Cardiac fibroblast (primary cell): ENCODE measurements at places on chromosomes 16 and 17.

GRCh38 chr17:35170968-35171771 lies 23.0 kb downstream of the SLC35G3 start:
- peak; percentile 56 for DNase-seq

GRCh38 chr17:33689725-33690124 lies 396.6 kb upstream of the ASIC2 start:
- no peak for DNase-seq

GRCh38 chr17:65355246-65355645 lies 206.2 kb downstream of the AXIN2 start:
- peak; percentile 29 for DNase-seq

DNA sequence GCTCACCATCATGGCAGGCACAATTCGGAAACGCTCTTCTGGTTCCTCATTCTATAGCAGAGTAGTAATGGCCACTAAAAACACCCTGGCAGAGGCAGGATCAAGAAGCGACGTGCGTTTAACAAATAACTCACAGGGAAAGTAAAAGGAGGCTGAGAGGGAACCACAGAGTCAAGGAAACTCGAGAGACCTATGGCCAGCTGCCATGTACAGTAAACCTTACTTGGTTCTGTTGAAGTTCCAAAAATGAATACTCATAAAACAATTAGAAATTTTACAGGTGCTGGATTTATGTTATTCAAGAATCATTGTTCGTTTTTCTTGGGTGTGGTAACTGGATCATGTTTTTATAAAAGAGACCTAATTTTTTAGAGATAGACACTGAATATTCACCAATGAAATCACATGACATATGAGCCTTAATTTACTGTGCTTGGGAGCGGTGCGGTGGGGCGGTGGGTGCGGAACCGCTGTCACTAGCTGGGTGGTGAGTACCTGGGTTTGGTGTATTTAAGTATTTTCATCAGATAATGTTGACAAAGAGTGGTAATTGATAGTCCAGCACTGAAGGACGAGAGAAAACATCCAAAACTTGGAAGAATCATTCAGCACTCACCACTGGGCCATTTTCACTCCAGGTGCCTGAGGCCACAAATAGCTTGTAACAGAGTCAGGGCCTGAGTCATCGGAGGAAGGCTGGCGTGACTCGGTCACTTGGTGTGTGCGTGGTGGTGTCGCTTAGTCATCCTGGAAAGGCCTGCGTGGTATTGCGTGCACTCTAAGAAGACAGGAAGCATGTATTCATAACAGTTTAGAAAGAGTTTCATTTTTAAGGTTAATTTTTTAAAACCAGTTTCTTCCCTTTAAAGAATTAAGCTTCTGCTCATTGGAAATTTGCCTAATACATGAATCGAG lies 135.4 kb upstream of the CHMP6 start:
- peak; percentile 89 for DNase-seq

GRCh38 chr16:90035902-90036301 lies 16.6 kb upstream of the DBNDD1 start:
- DNase-seq: no peak

DNA sequence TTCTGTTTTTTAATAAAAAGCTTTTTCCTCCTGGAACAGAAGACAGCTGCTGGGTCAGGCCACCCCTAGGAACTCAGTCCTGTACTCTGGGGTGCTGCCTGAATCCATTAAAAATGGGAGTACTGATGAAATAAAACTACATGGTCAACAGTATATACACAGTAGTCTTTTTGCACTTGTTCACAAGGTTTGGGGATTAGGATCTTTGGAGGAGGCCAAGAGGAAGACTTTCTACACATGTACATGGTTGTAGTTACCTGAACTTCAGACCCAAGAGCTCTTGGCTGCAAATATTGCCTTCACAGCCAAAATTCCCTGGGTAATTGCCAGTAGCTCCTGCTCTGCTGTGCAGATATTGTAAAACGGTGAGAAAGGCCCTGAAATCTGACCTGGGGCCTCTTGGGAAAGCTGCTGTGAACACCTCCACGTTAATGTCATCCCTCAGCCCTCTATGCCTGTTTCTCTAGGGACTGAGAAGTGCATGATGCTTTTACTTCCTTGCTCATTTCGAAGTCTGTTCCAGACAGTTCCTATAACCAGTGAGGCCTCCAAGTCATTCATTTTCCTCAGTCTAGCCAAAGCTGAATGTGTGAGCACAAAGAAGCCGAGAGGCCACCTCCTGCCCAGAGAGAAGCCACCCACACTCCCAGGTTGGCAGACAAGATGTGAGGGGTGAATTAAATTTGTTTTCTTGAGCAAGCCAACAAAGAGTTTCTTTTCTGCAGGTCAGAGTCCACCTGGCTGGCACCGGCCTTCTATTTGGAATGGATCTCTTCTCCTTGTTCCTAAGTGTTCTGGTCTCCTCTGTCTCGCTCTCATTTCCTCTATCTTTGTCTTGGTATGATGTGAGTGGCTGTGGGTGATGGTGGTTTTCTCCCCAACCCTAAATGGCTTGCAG lies 15.9 kb downstream of the ANKRD40 start:
- DNase-seq: peak; percentile 58

- DNase-seq: peak; percentile 61
Measured at GRCh38 chr17:8365143-8365542, 11.4 kb downstream of the KRABD2 start.

- no peak for DNase-seq
Measured at GRCh38 chr17:81290230-81290629, 4.9 kb downstream of the SLC38A10 start.

DNA sequence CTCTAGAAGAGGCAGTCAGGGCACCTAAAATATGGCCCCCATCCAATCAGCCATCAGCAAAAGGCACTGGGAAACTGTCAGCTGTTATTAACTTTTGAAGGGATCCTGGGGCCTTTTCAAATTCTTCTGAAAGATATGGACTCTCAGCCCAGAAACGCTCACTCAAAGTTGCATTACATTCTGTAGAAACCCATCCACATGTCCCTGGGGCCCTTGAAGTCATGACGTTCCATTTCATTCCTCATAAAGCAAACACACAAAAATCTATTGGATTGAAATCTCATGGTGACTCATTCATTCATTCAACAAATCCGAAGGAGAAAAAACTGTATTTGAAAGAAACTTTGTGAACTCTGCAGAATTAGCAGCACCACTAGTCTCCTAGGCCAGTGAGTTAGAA lies 215.3 kb downstream of the C16orf95 start:
- DNase-seq: peak; percentile 70

DNA sequence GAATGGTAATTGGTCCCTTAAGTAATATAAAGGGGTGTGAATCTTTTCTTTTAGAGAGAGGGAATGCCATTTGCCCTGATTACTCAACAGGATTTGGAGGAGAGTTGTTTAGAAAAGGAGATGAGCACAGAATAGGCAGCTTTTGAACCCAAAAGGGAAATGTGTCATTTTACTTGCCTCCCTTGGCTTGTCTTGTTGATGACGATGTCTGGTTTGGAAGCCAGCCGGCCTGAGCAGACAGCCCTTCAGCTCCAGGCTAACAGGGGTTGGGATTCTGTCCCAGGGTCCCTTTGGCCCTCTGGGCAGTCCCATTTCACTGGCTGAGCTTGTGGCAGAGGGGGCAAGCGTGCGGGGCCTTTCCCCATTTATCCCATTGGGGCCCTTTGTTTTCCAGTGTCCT lies 22.3 kb upstream of the PRKAR1A start:
- peak; percentile 40 for DNase-seq

DNA sequence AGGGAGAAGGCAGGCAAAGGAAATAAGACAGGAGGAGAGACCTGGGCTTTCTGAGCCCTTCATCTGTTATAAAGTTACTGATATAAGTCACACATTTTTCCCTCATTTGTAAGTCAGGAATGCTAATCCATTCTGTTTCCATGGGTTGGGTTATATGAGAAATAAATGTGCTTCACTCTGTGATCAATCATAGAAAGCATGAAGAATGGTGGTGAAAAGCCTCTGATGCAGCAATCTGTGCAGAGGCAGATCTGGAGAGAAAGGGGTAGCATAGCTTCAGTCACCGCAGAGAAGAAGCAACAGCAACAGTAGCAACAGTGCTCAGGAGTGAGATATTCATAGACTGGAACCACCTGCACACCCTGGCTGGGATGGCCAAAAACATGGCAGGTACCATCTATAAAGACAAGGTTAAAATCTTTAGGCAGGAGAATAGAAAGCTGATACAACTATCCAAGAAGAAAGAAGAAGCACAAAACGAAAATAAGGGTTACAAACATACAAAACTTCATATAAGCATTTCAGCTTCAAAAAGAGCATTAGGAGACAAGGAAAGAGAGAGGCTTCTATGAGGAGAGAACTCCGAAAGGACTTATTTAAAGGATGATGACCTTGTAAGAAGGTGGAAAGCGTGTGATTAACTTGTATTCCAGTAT lies 41.9 kb downstream of the TMEM100 start:
- DNase-seq: no peak

DNA sequence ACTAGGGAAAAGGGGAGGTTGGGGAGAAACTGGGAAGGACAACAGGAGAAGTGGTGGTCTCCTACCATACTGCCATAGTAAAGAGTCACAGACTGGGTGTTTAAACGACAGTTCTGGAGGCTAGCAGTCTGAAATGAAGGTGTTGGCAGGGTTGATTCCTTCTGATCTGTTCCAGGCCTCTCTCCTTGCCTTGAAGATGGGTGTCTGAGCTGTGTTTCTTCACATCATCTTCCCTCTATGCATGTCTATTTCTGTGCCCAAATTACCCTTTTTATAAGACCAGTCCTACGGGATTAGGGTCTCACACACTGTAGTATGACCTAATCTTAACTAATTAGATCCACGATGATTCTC lies 79.8 kb upstream of the TMEM97 start:
- DNase-seq: no peak

- DNase-seq: no peak
Measured at GRCh38 chr17:78125138-78125913, 3.2 kb downstream of the TMC6 start.

- peak; percentile 62 for DNase-seq
Measured at GRCh38 chr16:47142486-47142820, 1.3 kb downstream of the NETO2 start.

GRCh38 chr17:14925498-14925897 lies 339.6 kb downstream of the PMP22 start:
- no peak for DNase-seq

DNA sequence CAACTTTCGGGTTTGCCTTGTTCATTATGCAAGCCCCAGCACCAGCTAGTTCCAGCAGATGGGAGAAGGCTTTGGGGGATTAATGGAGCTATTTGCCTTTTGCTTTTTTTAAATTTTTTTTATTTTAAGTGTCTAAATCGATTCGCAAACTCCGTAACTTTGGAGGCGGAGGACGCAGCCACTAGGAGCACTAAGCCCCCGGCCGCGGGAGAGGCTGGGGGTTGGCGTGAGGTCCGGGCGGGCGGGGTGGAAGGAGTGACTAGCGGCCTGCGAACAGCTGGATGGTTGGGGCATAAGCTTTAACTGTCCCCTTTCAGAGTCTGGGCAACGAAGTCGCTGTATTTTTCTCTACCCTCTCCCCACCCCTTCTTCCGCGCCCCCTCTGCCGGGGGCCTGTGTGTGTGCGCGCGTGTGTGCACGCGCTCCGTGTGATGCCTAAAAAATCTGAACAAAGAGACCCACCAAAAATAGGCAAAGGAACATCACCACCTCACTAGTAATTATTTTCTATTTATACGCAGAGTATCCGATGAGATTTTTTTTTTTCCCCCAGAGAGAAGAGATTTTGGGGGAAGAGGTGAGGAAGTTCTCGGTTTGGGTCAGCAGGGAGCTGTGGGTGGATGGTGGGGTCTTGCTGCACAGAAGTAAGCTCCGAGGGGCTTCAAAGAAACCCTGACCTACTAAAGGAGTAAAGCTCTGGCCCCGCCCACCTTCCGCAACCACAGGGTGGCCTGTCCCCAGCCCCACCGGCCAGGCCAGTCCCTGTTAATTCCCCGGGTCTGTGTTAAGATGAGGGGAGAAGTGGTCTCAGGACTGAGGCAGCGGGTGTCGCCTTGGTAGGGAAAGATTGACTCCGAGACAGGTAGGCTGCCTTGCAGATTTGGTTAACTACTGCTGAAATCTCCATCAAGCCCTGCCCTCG lies 2.3 kb downstream of the SHISA9 start:
- DNase-seq: no peak

DNA sequence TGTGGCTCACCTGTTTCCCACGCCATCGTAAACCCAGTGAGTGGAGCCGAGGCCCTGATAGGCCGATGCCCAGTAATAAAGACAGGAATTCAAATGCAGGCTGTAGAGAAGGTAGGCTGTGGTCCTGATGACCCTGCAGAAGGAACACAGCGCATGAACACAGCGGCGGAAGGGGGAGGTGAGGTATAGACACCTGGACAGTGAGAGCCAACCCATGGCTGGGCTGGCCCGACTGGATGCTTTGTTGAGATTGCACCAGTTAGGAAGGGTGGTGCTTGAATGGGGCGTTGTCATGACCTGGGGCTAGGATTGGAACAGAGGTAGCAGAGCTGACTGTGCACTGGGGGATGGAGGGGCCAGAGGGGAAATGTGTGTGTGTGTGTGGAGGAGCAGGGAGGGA lies 59.2 kb downstream of the CNGB1 start:
- DNase-seq: no peak

GRCh38 chr16:78297066-78297666 lies 197.7 kb downstream of the WWOX start:
- DNase-seq: no peak

DNA sequence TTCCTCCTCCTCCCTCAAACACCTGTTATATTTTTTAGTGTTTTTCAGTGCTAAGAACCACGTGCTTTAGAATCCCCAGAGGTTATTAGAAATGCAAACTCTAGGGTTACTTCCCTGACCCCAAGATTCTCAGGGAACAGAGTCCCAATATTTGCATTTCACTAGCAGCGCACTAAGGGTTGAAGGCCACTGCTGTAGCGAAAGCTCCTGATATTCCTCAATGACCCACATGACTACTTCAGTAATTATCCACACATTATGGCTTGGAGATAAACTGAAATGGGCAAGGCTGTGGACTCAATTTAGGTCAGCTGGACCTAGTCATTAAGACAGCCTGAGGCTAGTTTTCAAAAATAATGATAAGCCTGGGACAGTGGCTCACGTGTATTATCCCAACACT lies 78.5 kb upstream of the BCAR1 start:
- no peak for DNase-seq

DNA sequence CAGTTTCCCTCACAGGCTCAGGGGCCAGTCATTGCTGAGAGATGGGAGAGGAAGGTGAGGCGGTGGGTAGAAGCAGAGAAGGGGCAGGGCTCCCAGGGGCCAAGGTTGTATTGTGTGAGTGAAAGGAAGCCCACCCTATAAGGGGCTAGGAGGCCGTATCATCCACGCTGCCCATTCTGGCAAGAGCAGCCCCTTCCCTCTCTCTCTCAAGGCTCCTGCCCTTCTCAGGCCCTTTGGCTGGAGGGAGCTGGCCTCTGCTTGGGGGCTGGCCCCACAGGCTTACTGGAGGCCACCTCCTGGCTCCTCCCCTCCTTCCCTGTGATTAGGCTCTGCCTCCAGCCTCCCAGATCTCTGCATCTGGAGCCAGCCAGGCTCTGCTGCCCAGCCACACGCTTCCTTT lies 7.6 kb downstream of the TBKBP1 start:
- DNase-seq: no peak
